ENCODE measurements at places on chromosomes 11 and 22.

- no peak for DNase-seq
These were observed 5.1 kb downstream of the SCN4B start for GRCh38 chr11:118147502-118147901.

DNA sequence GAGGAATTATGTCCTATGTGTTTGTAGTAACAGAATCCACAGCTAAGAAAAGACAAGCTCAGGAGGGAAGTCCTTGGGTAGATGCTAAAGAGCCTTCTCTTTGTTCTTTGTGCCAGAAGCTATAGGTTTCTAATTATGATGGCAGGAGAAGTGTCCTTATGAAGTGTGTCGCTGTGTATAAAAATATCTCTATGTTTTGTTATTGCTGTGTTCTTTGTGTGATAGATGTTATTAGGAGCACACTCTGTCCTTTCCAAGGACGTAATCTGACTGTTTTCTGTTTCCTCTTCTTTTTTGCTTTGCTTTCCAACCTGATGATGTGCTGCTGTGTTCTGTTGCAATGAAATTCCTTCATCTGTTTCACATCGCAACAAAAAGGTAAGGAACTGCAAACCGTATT lies 171.9 kb downstream of the NCAM1 start:
- DNase-seq, result no peak

DNA sequence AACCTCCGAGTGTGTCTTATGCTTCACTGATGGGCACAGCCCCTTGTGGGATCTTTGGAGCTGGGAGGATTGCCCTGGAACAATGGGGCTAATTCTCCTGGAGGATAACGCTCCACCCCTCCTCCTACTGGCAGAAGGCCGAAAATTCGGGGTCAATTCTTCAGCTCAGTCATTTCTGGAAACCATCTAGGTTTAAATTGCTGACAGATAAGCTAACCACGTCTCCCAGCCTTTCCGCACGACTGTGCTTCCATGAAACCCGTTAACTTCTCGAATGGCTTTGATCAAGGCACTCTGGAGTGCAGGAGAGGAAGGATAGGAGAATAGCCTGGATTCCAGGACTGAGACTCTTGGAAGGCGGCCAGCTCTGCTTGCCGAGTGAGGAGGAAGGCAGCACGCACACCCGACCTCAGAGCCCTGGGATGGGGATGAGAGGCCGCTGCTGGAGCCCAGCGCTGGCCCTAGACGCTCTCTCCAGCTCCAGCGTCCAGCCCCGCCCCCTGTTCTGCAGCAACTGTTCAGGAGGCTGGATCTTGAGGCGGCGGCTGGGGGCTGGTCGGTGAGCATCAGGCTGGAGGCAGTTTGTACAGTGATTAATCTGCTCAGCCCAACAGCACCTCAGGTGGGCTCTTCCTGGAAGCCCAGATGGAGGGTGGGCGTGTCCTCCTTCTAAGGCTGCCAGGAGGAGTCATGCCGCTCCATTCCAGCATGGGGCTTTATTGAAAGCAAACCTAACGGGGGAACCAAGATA lies 176.7 kb upstream of the NCAM1 start:
- peak; percentile 67 for DNase-seq

DNA sequence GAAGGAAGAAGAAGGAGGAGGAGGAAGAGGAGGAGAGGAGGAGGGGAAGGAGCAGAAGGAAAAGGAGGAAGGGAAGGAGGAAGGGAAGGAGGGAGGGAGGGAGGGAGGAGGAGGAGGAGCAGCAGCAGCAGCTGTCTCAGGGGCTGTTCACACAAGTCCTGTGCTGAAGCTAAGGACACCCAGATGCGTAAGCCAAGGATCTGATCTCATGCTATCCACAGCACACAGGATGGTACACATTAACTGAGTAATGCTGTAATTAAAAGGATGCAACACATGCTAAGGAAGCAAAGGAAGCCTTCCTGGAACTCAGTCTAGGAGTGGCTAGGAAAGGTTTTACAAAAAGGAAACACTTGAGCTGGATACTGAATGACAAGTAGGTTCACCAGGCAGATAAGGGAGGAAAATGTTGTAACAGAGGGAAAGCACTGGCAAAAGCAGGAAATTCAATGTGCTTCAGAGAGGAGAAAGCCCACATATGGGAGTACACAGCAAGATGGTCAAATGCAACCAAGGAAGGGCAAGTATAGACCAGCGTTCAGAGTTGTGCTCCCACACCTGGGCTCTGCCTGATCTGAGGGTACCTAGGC lies 32.0 kb downstream of the TRIM66 start:
- DNase-seq, result peak; percentile 10

DNA sequence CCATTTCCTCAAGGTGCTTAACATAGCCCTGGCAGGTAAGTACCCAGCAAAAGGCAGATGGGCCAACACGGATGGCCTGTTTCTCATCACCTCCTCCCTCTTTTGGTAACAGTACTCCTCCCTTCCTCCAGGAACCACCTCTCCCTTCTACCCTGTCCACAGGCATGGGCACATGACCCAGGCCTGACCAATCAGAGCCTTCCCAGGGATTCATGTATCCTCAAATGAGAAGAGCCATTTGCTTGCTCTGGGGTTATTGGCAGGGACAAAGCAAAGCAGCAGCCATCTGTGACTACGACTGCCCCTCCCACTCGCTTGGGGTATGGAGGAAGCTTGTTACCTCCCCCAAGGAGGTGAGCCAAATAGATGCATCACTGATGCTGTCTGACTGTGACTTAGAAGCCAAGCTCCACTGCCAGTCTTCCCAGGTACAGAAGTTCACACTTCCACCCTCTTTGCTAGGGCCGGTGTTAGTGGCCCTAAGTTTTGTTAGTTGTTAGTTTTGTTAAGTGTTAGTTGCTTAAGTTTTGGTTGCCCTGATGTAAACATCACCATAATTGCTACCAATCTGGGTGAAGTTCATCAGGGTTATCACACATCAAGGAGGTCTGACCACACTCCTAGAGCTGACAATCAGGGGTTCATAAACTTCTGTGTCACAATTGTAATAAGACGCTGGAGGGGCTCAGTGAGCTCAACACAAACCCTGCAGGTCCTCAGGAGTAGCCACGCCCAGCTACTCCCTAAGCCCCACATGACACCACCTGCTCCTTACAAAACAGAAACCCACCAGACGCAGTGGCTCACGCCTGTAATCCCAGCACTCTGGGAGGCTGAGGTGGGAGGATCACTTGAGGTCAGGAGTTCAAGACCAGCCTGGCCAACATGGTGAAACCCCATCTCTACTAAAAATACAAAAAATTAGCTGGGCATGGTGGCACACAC lies 57.3 kb downstream of the ARFGAP3 start:
- no peak for DNase-seq

DNA sequence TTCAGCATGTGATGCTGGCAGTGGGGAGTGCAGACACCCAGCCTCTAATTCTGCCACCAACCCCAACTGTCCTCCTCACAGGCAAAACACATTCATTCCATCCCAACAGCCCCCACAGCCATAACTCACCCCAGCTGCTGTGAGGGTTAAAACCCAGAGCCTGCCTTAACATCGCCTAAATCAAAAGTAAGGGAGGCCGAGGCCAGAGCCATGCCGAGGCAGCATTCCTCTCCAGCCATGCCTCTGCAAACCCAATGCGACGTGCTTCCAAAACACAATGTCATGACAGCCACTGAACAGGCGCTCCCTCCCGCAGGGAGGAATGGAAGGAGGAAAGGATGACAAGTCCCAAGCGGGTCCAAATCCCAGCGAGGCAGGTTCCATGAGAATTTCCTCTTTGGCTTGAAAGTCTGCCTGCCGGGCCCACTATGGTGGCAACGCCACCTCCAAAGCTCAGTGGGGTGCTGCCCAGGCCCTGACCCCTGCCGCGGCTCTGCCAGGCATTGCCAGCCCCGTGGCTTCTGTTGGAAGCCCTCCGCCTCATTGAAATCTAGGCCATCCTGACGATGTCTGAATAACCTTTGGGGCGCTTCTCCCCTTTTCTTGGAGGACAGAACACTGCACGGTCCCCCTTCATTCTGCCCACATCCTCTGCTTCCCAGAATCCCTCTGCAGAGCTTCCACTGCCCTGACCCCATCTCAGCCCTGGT lies 472.3 kb downstream of the BRD1 start:
- no peak for DNase-seq

All from A172 (cell line).